ENCODE measurements at places on chromosomes 6 and 20.

- DNase-seq = no peak
Measured at GRCh38 chr6:160071805-160072690, 49.6 kb upstream of the SLC22A1 start.

DNA sequence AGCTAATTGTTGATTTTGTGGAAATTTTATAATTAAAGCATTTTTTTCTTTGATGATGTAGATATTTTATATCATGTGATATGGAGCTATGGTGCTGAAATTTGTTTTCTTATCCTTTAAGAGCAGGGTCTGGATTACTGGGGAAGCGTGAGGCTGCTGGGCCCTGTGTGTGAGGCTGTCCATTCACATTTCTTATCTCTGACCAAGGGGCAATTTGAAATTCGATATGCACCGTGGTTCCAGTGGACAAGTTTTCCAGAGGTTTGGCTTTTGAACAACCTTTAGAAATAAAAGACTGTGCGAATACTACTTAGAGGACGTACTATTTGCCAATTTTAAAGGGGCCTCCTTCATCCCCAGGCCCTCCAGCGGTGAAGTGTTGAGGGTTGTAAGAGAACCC lies 3.7 kb downstream of the ERMARD start:
- DNase-seq = no peak

DNA sequence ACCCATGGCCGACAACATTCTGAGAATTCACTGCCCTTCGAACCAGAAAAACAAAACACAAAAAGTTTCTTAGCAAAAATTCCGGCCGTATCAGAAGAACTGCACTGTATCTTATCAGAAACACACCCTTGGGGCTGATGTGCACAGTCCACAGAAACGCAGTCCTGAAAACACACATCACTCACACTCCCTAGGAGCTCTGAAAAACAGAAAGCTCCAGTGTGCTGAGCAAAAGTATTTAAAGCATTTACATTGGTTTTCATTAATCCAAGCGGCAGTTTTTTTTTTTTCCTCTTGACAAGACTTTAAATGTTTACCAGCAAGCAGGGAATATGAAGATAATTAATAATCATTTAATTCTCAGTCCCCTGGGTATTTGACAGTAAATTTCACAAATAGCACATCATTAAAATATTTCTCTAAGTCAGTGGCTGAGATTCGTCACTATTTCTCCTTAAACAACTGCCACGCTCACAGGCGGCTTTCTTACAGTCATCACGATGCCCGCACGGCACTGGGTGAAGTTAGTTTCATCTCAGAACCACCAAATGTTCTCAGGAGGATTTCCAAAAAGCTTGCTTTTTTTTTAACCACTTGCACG lies 13.3 kb downstream of the NFATC2 start:
- peak; percentile 34 for DNase-seq

- no peak for DNase-seq
Measured at GRCh38 chr6:90445533-90446108, 141.3 kb downstream of the MAP3K7 start.

- no peak for DNase-seq
Measured at GRCh38 chr6:90088009-90088408, 193.7 kb downstream of the GJA10 start.

DNA sequence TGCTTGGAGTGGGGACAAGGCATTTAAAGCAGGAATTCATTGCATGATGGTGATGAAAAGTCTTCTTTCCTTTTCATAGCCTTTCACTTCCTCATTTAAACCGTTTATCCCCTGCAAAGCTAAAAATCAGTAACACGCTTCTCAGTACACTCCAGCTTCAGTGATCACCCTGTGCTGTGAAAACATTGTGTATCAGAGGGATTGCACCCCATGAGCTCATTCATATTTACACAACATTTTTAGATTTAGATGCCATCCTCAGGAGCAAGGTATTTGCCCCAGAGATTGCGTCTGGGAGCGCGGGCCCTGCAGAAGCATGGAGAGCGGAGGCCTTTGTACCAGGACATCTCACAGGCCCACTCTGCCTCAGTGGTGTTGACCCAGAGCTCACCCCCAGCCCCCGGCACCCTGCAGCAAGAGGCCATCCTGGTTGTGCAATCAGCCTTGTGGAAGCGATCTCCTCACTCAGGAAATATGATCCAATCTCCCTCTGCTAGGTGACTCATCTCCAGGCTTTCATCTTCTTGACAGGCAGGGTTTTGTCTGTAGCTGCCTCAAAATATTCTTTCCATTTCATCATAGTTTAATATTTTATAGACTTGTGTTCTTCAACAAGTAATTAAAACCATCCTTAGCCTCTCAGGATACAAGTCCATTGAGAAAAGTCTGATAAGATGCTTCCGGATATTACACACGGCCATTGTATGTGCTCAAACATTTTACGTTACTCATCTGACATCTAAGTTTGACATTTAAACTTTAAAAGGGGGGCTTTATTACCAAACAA lies 38.9 kb upstream of the THBS2 start:
- DNase-seq = no peak

DNA sequence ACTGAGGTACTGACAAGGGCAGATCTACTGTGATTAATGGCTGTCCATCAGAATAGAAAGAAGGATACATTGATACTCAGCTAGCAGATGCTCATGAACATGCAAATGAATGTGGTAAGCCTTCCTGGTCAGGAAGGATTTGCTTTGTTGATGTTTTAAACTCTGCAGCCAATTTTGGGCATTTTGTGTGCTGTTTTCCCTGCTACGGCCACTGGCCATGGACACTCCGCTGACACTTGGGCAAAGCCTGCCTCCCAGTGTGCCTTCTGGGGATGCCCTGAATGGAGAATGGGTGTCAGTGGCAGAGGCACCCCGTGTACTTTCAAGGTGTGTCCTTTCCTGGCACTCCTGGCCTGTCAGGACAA lies 113.1 kb downstream of the SOBP start:
- DNase-seq = no peak

DNA sequence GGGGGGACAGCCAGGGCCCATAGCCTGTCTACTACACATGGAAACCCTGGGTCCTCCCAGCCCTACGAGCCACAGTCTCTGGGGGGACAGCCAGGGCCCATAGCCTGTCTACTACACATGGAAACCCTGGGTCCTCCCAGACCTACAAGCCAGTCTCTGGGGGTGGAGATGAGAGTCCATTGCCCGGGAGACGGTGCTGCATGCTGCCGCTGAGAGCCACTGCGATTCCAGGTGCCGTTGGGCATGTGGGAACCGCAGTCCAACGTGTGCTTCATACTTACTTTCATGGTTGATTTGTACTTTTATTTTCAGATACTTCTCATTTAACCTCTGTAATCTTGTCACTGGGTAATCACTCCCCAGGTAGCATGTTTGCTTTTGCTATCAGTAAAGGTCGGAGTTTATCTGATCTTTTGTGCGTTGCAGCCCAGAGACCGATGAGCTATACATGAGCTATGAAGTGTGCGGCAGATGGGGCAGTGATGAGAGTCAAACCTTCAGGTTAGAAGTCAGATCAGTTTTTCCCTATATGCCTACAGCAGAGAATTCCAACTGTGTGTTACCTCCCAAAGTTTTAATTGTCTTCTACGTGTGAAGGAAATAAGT lies 58.2 kb downstream of the SMOC2 start:
- no peak for DNase-seq

DNA sequence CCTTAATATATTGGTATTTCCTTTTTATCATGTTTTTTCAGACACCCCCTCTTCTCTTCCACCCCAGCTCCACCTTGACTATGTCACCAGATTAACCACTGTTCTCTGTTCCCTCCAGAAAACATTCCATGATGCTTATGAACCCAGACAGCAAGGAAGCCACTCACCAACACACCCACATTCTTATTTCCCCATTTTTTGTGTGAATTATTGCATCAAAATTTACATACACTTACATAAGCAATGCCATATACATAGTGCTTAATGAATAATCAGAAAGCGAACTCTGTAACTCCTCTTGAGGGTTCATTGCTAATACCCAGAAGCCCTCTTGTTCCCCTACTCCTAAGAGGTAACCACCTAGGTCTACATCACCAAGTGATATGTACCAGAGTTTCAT lies 182.3 kb upstream of the CDYL start:
- DNase-seq = no peak

DNA sequence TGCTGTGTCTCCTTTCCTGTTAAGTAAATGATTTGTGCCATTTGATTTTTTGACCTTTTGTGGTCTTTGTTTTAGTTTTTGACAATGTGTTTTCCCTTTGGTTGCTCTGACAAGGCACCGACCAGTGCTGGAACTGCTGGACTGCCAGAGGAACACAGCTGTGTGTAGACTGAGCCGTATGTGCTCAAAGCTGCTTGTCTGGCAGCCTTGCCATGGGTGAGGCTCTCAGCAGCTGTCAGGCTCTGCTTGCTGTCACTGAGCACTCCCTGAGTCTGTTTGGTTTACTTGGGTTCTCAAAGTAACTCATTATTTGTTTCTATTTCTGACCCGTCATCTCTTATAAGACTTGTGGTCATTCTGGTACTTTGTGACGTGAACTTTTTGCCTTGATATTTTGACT lies 15.1 kb upstream of the SNRPB start:
- DNase-seq = no peak

- no peak for DNase-seq
Measured at GRCh38 chr6:35457907-35458306, 5.8 kb downstream of the FANCE start.

- no peak for DNase-seq
Measured at GRCh38 chr6:108585921-108586536, 25.3 kb downstream of the FOXO3 start.

- no peak for DNase-seq
Measured at GRCh38 chr6:129183681-129184301, 300.9 kb downstream of the LAMA2 start.

DNA sequence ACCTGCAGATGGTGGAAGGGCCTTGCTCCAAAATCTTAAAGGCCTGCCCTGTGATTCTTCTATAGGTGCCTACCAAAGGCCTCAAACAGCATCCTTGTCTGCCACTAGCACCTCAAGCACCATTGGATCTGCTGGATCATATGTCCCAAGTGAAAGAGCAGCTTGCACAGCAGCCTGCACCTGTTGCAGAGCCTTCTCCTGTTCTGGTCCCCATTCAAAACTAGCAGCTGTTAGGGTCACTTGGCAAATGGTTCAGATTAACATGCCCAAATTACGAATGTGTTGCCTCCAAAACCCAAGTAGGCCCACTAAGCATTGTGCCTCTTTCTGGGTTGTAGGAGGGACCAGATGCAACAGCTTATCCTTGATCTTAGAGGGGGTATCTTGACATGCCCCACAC lies 99.6 kb upstream of the F13A1 start:
- DNase-seq = no peak
